ENCODE measurements at places on chromosomes 5 and 9.

DNA sequence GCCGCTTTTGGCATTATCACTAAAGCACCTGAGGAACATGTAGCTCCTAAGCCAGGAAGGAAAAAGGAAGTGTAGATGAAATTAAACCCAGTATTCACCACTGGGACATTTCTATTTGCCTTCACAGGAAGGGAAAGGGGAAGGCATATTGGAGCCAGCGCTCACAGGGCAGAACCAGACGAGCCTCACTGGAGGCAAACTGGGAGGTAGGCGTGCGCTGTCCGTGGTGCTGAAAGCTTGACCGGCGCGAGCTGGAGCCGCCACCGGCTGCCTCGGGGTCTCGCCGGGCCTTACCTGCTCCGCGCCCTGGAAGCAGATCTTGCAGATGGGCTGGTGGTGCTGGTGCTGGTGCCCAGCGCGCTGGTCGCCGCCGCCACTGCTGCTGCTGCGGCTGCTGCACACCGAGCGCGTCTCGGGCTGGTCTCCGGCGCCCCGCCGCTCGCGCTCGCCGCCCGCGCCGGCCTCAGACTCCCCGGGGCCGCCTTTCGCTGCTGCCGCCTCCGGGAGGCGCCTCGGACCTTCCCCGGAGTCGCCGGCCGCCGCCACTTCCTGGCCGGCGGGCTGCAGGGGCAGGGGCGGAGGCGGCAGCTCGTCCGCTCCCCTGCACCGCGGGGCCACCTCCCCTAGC, 732 bp downstream of the MARCHF11 start:
- peak; percentile 8 for DNase-seq

GRCh38 chr5:120007598-120007997, 378.2 kb downstream of the FAM170A start:
- DNase-seq = no peak

DNA sequence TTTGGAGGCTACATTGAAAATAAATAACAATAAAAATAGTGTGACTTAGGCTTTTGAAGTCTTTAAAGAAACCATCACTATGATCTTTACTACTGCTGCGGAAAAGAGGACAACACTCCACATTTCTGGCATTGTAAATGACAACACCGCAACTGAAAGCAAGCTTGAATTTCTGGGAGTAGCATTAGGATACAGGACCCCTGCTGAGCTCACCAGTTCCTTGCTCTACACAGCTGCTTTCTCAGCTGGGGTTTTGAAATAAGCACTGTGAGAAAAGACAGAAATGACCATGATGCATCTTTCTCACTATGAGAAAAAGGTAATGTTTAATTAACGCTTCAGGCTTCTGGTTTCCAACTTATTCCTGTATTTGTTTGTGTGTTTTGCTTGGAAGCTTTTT, 168.0 kb downstream of the TAF11L14 start:
- DNase-seq = no peak

GRCh38 chr5:139974661-139975060, 68.4 kb downstream of the NRG2 start:
- DNase-seq = no peak

DNA sequence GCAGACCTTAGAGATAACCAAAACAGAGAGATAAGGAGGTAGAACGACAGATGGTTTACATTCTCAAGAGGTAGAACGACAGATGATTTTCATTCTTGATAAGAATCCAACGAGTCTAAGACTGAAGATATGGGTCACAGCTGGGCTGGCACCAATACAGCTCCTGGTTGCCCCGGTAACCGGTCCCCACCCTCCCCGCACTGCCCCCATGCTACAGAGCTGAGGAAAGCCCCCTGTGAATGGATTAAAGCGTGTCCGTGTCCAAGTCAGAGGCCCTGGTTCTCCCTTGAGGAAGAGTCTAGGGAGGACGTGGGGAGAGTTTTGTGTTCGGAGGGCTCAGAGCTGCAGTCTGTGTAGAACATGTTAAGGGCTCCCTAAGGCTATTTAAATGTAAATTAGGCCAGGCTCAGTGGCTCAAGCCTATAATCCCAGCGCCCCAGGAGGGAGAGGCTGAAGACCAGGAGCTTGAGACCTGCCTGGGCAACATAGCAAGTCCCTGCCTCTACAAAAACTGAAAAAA, 8.1 kb downstream of the IDNK start:
- DNase-seq = no peak

GRCh38 chr5:40555886-40556285, 123.8 kb upstream of the PTGER4 start:
- DNase-seq = no peak

- DNase-seq = no peak
Observed at GRCh38 chr5:149838881-149839739, 105.5 kb downstream of the PDE6A start.

- DNase-seq = no peak
Observed at GRCh38 chr5:66342341-66342880, 198.3 kb downstream of the SREK1 start.

GRCh38 chr5:167982-168660, 23.2 kb upstream of the LRRC14B start:
- no peak for DNase-seq

DNA sequence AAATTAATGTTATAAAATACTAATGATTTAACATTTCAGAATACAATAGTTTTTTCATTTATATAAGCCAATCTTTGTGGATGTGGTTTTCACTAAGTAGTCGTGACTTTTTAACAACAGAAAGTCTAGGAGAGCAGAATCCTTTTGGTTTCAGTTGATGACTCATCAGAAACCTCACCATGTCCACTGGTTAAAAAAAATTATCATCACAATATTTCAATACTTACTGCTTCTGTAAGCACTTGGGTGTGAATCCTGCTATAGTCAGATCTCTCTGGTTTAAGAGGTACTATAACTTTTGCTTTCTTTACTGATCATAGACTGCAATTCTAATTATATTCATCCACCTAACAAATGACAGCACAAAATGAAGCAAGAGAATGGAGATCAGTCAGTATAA, 77.2 kb downstream of the MRPS30 start:
- DNase-seq = no peak

- DNase-seq = no peak
Observed at GRCh38 chr9:115635680-115636383, 517.8 kb upstream of the PAPPA start.

- DNase-seq = no peak
Observed at GRCh38 chr5:139157556-139157955, 40.6 kb downstream of the SIL1 start.

DNA sequence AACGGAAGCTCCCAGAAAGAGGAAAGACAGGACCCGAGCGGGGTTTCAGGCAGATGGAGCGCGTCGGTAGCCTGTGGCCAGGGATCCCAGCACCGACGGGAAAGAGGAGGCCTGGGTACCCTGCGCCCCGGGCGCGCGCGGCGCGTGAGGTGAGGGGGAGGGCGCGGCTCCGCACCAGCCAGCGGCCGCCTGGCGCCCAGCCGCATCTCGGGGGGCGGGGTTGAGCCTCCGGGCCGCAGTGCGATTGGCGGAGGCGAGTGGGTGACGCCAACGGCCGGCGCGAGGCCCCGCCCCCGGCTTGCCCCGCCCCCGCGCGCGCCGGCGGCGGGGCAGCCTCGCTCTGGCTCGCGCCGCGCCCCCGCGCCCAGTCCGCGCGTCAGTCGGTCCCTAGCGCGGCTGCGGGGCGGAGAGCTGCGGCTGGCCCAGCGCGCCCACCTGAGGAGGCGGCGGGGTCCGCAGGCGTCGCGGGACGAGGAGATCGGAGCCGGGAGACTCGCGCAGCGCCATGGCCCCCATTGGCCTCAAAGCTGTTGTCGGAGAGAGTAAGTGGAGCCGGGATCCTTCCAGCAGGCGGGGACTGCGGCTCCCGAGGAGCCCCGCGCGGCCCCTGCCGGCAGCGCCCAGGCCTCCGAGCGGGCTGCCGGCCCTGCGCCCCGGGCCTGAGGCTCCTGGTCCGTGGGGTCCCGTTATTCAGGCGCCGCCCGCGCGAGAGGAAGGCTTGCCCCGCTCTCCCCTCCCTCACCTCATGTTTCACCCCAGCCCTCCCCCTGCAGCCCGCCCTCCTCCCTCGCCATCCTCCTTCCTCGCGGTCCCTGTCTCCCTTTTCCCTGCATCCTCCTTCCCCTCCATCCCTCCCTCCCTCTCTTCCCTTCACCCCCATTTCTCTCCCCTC, at the start of gene STXBP1:
STXBP1 (plus strand) TSS at position 379 of the 892 bp plus-strand sequence; CDS start at position 506, 127 bp downstream.
- peak; percentile 79 for DNase-seq

GRCh38 chr5:67548520-67549295, 352.1 kb upstream of the CD180 start:
- no peak for DNase-seq

DNA sequence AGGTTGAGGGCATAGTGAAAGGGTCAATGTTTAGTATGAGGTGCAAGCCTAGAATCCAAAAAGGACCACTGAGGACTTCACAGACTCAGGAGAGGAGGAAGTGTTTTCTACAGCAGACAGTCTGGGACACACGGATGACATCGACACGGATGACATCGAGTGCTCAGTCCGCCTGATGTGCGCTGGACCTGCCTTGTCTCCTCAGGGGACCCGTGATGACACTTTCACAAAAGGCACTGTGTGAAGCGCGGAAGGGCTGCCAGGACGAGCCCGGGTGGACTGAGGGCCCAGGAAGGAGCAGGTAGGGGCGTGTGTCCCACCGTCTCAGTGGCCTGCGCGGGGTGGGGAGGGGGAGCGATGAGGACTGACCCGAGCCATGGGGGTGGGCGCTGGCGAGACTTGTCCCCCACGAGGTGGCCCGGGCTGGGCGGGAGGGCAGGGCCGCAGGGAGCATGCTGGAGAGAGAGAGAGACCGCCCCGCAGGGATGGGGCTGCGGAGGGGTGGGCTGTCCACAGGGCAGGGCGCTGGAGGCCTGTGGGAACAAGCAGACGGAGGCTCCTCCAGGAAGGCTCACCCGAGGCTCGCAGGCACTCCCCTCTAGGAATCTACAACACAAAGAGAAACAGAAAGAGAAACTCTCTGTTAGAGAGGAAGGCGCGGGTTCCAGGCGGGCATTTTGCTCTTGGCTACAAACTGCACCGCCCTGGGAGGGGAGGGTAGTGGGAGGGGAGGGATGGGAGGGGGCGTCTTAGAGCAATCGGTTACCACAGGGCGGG, 54.9 kb downstream of the USP20 start:
- DNase-seq = peak; percentile 57

GRCh38 chr5:75711151-75711550, 6.1 kb downstream of the POC5 start:
- no peak for DNase-seq

- no peak for DNase-seq
Observed at GRCh38 chr5:95549030-95549429, 5.7 kb downstream of the SKIC3 start.

Measured in naive thymus-derived CD4-positive, alpha-beta T cell (primary cell).